ENCODE measurements at places on chromosomes 12 and 14.

DNA sequence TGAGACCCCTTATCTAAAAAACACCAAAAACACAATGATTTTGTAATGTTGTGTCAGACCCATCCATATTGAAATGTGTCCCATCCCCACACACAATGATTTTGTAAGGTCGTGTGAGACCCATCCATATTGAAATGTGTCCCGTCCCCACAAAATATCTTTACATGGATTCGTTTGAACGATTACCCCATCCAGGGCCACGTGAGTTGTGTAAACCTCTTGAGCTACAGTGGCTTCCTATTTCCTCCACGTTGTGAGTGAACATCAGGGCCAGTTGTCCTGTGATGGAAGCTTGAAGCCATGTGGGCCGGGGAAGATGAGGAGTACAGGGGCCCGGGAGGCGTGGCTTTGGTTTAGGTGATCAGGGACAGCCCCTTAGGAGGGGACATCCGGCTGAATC, 27.0 kb upstream of the ULK1 start:
- DNase-seq = no peak

DNA sequence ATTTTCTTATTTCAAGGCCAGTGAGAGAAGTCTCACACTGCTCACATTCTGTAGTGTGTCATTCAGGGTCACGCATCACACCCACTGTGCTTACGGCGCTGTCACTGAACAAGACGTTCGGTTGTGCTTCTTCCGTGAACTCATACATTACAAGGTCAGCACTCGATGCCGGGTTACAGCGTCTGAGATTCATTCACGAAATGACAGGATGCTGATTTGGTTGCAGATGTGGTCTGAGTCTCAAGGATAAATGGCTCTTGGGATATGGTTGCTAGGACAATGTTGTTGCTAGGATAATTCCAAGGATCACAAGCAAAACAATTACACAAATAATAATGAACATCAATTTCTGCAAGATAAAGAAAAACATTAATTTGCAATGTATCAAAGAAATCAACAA, 47.4 kb downstream of the STX2 start:
- DNase-seq = no peak

- DNase-seq = no peak
Observed at GRCh38 chr12:107948391-107948945, 174.0 kb downstream of the ASCL4 start.

DNA sequence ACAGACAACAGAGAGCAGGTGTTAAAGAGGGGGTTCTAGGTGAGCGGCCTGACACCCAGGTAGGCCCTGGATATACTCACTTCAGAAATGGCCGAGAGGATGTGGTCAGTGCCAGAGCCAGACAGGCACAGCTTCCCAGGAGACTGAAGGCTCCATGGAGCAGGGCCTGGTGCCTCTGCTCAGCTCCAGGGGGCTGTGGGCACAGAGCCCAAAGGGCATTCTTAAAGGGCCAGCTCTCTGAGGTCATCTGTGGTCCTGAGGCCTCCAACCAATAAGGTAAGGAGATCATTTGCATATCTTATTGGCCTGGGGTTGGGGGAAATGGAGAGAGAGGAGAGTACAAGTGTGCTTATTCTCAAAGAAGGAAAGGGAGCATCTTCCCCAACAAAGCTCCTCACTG, 9.7 kb upstream of the PCK2 start:
- no peak for DNase-seq

- no peak for DNase-seq
Observed at GRCh38 chr14:29503903-29504302, 423.7 kb downstream of the PRKD1 start.

DNA sequence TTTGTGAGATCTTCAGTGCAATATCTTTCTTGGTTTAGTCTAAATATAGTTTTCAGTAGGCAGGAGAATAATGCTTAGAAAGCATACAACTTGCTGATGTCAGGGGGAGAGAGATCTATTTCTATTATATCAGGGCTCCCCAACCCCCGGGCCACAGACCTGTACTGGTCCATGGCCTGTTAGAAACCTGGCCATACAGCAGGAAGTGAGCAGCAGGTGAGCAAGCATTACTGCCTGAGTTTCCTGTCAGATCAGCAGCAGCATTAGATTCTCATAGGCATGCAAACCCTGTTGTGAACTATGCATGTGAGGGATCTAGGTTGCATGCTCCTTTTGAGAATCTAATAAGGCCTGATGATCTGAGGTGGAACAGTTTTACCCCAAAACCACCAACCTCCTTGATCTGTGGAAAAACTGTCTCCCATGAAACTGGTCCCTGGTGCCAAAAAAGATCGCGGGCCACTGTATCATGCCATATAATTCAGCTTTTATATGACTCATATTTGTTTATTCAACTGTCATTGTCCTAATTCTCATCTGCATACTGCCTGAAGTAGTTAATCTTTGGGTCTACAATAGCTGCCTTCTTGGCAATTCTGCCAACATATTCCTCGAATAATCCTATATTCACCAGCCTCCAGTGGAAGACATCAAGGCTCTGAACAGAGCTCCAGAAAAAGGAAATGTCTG, 163.6 kb upstream of the DYRK2 start:
- DNase-seq = no peak

DNA sequence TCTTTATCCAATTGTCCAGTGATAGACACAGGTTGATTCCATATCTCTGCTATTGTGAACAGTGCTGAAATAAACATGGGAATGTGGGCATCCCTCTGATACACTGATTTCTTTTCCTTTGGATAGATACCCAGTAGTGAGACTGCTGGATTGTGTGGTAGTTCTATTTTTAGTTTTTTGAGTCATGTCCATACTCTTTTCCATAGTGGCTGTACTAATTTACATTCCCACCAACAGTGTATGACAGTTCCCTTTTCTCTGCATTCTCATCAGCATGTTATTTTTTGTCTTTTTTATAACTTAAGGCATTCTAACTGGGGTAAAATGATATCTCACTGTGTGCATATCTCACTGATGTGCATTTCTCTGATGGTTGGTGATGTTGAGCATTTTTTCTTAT, 24.8 kb upstream of the VASH1 start:
- no peak for DNase-seq

DNA sequence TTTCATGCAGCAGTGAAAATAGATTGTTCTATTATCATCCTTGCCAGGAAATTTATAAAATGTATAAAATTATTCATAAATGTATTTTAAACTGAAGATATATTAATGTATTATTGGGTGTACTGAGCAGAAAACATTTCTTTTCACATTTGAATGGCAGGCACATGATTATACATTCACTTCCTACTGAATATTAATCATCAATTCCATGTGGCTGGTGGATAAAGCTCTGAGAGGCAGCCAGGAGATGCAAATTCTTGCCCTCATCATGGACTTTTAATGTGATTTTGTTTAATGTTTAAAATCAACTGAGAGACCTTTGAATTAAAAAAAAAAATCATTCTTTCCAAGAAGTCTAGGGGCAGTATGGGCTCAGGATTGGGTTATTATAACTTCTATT, 40.8 kb downstream of the ANO6 start:
- no peak for DNase-seq

All from NCI-H2171 treated with DMSO at 0.1 percent for 48 hours (cell line).